T-helper 1 cell (primary cell): ENCODE measurements at places on chromosomes 12 and 14.
A peak's percentile ranks its signal among the peaks of the same experiment; 100 is the strongest.

GRCh38 chr14:21719841-21720240 is 46.2 kb upstream of the OR4E1 start:
- DNase-seq, result no peak

GRCh38 chr14:73762375-73762822 is 48.2 kb upstream of the PNMA1 start:
- no peak for DNase-seq

- DNase-seq, result peak; percentile 61
These were observed 25.1 kb downstream of the MEG3 start for GRCh38 chr14:100850841-100851585.

DNA sequence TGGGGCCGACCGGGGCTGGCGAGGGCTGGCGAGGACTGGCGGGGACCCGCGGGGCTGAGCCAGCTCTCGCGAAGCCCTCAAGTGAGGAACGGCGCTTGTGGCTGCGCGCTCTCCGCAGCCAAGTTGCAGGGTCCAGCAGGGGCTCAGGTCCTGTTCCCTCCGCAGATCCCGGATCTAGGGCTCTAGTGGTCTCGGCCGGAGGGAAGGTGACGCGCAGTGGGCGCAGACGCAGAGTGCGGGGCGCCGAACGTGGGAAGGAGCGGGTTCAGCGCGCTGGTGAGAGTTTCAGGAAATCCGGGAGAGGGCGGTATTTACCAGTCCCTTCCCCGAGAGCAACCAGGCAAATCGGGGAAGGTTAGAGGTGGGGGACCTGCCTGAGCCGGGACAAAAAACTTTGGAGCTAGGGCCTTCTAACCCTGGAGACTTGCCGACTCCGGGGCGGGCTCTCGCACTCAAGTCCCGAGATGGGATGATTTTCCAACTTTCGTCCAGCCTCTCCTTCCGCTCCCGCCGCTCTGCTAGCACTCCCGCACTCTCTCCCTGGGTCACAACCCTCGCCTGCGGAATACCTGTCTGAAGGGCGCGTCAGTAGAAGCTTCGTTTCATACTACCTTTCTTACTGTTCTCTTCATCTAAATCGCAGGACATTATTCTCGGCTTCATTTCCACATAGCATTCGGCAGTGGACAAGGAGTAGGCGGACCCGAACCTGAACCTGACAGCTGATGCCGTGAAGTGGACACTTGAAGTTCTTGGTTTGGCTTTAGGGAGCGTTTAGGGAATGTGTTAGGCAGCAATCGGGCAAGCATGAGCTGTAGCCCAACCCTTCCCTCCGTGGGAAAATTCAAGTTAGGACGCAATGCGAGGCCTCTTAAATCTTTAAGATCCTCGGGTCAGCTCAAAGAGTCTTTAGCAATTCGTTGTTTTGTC is 13.6 kb upstream of the PAX9 start:
- no peak for DNase-seq

DNA sequence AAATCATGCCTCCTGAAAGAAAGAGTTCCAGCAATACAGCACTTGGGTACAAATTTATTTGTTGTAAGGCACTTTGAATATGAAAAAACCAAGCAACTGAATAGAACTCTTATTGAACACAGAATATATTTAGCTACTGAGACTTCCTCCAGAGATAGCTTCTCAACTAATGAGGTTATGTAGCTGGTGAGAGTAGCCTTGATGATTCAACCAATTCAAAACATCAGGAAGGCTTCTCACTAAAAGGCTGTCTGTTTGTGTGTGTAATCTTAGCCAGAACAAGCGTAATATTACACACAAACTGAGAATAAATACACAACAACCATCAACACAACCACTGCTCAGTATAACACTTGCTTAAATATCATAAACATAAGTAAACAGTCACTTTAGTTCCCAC is 20.4 kb downstream of the EIF2B2 start:
- DNase-seq, result no peak

GRCh38 chr14:77151245-77151644 is 9.7 kb upstream of the ZDHHC22 start:
- no peak for DNase-seq

- DNase-seq, result no peak
These were observed at the start of gene DPPA3 for GRCh38 chr12:7711133-7711532. Gene DPPA3, plus strand, starts transcription at chr12:7711433. Its CDS starts 138 bp downstream, at chr12:7711571.

DNA sequence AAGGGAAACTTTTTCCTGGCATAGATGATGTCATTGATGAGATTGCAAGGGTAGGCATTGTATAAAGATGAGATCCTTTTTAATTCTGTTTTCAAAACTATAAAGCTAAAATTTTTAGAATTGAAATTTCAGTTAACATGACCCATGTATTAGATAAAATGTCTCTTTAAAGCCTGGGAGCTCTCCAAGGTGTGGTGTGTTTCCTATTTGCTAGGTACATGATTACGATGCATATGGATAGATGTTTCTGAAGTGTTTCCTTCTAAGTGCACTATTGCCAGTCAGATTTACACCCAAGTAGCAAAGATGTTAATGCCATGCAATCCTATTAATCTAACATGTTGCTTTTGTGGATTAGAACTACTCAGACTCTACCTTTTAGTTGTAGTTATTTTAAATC is 834.7 kb downstream of the DIO2 start:
- DNase-seq, result no peak

DNA sequence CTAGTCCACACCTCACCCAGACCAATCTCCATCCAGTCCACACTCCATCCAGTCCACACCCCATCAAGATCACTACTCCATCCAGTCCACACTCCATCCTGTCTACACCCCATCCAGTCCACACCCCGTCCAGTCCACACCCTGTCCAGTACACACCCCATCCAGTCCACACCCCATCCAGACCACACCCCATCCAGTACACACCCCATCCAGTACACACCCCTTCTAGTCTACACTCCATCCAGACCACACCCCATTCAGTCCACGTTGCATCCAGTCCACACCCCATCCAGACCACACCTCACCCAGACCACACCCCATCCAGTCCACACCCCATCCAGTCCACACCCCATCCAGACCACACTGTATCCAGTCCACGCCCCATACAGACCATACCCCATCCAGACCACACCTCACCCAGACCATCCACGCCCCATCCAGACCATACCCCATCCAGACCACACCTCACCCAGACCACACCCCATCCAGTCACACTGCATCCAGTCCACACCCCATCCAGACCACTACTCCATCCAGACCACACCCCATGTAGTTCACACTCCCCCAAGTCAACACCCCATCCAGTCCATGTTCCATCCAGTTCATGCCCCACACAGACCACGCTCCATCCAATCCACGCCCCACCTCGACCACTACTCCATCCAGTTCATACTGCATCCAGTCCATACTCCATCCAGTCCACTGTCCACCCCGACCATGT is 116.6 kb upstream of the RTL1 start:
- no peak for DNase-seq

DNA sequence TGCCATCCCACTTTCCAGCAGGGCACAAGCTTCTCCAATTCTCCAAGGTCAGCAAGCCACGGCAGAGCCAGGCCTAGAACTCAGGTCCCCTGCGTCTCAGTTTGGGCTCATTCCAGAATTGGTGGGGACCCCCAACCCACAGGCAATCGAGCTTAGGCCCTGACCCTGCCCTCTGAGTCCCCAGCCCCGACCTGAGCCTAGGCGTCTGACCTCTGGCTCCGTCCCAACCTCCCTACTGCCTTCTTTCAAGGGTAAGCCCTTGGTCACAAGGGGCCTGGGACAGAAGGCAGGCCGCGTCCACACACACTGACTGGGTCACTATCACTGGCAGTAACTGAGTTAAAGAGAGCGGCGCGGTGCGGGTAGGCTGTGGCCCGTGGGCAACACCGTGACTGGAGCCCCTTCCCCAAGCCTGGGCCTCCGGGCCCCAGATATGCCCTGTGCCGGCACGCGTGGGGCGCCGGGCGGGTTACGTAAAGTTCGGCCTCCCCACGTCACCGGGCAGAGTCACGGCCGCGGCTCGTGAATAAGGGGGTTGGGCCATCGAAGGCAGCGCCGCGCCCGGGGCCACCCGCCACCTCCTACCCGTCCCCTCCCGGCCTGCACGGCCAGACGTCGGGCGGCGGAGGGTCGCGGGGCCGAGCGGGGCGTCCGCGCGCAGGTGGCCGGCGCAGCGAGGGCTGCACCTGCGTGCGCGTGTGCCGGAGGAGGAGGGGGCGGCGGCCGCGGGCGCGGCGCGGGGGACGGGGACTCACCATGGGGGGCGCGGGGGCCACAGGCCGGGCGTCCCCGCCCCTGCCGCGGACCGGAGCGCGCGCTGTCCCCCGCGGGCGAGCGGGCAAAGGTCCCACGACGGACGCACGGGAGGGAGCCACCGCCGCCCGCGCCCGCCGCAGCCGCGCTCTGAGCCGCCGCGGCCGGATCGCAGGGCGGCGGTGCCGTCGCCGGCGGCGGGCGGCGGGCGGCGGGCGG is 516 bp downstream of the ANKRD9 start:
- peak; percentile 45 for DNase-seq

GRCh38 chr12:14138495-14138894 is 157.1 kb upstream of the GRIN2B start:
- no peak for DNase-seq

DNA sequence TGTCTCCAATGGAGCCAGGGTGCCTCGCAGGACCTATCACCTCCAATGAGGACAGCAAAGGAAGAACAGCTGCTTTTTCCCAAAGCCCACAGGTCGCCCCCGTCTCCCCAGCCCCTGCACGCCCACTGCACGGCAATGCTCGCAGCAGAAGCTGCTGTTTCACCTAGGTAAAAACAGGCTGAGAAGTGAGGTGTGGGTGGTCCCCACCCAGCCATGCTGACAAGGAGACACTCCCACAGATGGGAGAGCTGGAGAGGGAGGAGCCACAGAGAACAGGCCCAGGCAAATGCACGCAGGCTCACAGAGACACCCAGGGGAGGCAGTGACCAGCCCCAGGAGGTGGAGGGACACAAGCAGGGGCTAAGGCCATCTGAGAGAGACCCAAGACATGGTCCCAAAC is 10.4 kb downstream of the CFAP73 start:
- DNase-seq, result no peak

DNA sequence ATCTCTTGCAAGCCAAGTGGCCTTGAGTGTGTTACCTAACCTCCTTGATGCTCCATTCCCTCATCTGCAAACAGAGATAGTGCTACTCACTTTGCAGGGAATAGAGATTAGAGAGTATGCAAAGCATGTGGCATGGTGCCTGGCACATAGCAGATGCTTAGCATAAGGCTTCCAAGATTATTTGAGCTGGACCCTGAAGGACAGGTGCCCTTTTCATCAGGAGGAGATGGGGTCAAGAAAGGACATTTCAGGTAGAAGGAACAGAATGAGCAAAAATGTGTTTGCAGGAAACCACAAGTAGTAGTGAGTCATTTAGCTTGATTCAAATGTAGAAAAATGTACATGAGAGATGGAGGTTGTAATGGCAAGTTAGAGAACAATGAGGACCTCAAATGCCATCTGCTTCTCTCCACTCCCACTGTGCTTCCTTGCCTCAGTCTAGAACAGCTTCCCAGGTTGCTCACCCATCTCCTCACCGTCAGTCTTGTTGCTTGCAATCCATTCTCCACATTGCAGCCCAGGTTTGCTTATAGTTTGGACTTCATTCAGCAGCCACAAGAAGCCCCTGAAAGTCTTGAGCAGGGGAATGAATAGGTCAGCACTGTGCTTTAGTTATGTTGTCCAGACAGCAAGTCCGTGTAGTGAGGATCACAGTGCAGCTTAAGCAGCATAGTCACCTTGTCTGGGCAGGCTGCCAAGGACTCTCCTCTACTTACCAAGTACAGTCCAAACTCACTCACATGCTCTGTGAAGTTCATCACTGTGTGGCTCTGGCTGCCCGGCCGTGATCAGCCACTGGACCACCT is 536.3 kb upstream of the CCDC196 start:
- DNase-seq, result peak; percentile 73

DNA sequence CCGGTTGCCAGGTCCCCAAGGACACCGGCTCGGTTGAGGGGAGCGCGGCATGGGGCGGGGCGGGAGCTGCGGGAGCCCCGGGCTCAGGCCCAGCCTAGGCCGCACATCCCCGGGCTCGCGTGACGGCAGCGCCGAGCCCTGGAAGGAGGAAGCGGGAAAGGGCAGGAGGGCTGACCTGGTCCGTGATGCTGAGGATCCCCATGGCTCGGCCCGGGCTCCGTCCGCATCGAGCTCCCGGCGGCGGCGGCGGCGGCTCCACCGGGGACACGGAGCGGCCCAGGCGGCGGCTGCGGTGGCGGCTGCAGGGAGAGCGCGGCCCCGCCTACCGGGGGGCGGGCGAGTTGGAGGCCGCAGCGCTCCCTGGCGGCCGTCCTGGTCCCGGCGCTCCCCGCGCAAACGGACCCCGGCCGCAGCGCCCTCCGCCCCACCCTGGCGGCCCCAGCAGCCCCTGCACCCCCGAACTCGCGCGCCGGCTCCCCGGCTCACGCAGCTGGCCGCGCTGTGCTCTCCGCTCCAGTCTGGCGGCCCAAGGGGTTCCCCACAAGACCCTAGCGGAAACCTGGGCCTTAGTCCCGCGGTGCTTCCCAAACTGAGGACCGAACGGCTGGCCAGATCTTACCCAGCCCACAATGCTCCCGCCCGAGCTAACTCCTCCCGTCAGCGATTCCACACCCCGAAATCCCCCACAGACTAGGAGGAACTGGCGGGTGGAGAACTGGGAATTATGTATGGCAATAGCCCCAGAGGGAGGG is at the start of gene ANKRD52:
TSS of gene ANKRD52 (minus strand) at position 317 of the 752 bp plus-strand sequence. CDS start at position 202, 115 bp downstream.
- peak; percentile 83 for DNase-seq

- no peak for DNase-seq
These were observed 5.7 kb upstream of the KLRK1 start for GRCh38 chr12:10395390-10395998.

GRCh38 chr12:59657266-59657665 is 61.4 kb downstream of the SLC16A7 start:
- no peak for DNase-seq

DNA sequence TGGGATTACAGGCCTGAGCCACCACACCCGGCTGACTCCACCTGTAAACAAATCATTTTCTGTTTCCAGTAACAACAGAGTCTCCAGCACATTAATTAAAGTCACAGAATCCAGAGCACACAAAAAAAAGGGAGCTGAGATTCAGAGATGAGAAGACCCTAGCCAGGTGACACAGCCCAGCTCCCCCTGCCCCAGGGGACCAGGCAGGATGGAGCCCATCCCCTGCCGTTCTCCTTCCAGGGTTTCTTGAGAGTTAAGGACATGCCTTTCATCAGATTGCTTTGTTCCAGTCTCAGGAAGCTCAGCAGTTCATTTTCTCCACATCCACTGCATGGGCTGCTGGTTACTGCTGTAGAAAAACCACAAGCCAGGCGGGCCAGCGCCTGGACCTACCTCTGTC is 81.2 kb downstream of the RIMBP2 start:
- DNase-seq, result no peak

DNA sequence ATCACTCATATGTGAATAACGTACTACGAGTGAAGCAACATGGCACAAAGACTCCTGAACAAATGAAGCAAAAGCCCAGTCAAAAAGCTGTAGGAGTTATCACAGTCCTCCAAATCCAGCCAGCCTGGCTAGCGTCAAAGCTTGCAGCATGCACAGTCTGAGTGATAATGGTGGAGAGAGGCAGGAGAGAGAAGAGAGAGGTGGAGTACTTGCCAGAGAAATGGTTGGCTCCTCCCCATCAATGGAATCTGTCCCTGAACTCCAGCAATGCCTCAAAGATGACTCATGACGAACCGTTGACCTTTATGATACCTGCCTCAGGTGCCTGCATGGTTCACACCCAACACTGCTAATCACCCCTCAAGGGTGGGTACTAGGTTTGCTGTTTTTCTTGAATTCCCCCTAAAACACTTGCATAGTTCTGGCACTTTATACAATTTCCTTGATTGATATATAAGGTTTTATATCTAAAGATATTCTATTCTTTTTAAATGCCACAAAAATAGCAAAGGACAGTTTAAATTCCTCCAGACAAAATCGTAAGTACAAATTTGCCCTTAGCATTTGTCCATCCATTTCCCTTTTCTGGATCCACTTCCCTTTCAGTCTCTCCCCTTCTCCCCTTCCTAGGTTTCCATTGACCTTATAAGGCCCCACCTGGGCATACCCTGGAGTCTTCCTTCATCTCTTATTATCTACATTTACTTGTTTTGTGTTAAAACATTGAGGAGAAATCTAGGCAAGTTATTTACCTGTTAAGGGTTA is 10.2 kb downstream of the ARHGDIB start:
- DNase-seq, result no peak
